Renal cortex interstitium (tissue), 15 donors: ENCODE measurements at places on chromosomes 16 and 17.

DNA sequence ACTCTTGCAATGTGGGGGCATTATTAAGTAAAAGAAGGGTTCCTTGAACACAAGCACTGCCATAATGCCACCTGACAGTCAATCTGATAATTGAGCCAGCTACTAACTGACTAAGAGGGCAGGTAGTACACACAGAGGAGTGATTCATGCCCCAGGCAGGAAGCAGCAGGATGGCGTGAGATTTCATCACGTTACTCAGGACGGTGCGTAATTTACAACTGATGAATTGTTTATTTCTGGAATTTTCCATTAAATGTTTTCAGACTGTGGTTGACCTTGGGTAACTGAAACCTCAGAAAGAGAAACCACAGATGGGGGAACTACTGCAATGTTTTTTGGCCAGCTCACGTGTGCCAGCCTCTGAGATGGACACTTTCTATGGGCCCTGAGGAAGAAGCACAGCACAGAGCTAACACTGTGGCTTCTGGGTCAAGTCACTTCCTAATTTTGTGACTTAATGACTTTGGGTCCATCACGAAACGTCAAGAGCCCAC lies 46.7 kb downstream of the C17orf67 start:
- DNase-seq, result no peak

GRCh38 chr17:82668024-82668630 lies 19.9 kb upstream of the WDR45B start:
- DNase-seq, result no peak

DNA sequence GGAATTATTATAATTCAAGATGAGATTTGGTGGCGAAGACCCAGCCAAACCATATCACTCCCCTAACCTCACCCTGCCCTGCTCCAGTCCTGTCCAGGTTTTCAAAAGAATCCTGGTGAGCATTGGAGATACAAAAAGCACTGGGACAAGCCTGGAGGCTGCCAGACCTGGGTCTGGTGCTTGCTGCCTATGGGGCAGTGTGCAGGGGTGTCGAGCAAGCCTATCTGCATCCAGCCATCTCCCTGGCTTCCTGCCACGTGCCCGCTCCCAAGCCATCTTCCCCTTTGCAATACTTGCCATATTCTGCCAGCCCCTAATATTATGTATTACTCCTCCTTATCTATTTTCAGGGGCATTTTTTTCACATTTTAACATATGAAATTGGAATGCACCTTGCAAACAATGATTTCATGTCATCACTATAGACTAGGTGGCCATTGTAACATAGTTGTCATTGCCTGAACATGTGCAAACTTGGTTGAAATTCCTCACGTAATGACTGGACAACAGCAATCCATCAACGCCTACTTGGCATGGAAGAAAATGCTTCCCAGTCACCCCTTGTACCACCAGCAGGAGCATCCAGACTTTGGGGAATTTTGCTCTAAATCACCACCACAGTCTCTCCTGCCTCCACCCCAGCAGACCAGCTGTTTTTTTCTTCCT lies 8.1 kb upstream of the KDM8 start:
- DNase-seq, result no peak

DNA sequence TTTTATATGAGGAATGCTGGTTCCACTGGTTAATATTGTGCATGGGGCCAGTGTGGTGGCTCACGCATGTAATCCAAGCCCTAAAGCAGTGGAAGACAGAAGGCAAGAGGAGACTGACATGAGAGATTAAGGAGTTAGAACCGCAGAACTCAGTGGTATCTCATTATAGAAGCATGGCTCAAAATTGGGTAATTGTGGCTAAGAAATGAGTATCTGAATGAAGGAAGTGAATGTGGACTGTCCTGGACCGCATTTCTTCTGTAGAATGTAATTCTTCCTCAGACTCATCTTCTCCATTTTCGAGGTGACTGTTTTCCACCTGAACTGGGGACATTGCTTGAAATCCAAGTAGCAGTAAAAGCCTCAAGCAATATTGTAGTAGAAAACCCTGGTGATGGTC lies 42.6 kb upstream of the CDR2 start:
- DNase-seq, result no peak

- peak; percentile 57 for DNase-seq
Measured at GRCh38 chr17:75587675-75588595, at the start of gene MYO15B. TSS of gene MYO15B (plus strand) at chr17:75587800. CDS start at chr17:75588058, 258 bp downstream.

DNA sequence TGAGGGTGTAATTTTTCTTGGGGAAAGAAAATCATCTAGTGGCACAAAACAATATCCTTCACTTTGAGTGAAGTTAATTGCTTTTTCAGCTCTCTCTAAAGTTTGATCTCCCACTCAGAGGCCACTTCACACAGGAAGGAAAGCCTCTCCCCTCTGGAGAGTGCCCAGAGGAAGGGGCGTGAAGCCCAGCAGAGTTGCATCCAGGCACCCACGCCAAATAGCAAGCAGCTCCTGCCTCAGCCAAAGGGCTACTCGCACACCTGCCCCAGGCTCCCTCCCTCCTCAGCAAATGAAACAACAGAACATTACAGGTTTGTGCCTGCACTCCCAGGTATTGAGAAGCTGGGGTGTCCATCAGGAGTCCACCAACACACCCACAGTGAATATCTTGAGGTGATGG lies 183.0 kb upstream of the RPL38 start:
- DNase-seq, result no peak

DNA sequence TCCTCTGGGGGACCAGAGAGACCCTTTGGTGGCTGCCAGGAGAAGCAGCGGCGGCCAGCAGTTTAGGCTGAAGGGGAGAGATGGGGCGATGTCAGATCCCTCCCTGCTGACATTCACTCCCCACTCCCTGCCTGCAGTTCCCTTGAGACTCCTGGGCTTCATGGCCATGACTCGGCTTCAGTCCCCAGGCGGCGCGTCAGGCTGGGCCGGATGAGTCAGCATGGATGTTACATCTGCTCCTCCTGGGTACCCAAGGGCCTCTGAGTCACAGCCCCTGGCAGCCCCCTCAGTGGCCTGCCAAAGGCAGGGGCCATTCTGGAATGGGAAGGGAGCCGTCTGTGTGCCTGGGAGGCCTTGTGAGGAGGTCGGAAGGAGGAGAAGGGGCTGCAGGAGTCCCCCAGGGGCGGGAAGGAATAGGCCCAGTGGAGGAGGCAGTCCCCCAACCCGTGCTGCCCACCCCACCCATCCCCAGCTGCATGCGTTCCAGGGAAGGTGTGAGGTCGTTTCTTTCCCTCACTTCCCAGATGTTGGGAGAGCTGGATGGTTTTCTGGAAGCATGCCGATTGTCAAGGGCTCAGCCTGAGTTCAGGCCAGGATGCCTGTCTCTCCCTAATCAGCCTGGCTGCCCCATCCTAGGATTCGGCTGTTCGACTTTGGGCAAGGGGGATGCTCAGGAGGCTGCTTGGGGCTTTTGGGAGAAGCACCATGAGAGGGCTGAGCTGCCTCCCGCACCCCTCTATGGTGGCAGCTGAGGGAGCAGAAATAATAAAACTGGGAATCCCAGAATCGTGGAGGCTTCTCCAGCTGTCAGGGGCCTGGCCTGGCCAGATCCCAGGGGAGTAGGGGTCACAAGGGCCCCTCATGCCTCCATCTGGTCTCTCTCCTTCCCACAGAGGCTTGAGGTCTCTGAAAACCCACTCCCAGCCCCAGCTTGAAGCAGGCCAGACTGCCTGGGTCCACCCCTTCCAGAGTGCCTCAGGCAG lies 9.7 kb downstream of the RHBDL3 start:
- no peak for DNase-seq

GRCh38 chr16:1244881-1245280 lies 4.4 kb downstream of the TPSAB1 start:
- DNase-seq, result no peak
